ENCODE measurements at places on chromosomes 4 and X. TPM values are rescaled to one million over a fixed set of nuclear protein-coding genes. Genes with fewer than 3 reads are reported as not detected.

The NIPAL1 gene
- total RNA-seq = 0.05 TPM

The EVC2 gene
- 9.9 TPM for total RNA-seq

The NCBP2L gene
- total RNA-seq = not detected

The SUPT20HL2 gene
- 0.05 TPM for total RNA-seq

The ADH1B gene
- total RNA-seq = not detected

The PRDM8 gene
- total RNA-seq = 1.5 TPM

The GRK4 gene
- 3.8 TPM for total RNA-seq
